IPS DF 19.7 (cell line): ENCODE measurements at places on chromosomes 2 and 18.

DNA sequence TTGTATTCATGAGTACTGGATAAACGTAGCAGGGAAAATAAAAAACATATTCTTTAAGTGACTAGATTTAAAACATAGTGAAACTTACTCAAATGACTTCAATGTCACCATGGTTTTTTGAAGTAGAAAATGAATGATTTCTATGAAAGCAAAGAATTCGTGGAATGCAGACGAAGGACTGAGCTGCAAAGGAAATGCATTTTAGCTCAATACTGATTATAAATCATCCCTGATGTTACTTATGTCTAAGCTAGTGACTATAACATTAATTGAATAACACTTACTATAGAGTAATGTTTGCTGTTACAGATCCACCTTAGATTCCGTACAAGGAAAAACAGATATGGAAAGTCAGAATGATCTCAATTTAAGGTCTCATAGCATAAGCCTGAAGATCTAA, 1257.7 kb upstream of the CDH2 start:
- DNase-seq = no peak

- no peak for DNase-seq
These were observed 12.1 kb upstream of the PXDN start for GRCh38 chr2:1756456-1756855.

- DNase-seq = no peak
These were observed 173.3 kb upstream of the LINC00305 start for GRCh38 chr18:64322189-64322588.

GRCh38 chr18:35409911-35410310, 32.8 kb upstream of the ZNF396 start:
- no peak for DNase-seq

DNA sequence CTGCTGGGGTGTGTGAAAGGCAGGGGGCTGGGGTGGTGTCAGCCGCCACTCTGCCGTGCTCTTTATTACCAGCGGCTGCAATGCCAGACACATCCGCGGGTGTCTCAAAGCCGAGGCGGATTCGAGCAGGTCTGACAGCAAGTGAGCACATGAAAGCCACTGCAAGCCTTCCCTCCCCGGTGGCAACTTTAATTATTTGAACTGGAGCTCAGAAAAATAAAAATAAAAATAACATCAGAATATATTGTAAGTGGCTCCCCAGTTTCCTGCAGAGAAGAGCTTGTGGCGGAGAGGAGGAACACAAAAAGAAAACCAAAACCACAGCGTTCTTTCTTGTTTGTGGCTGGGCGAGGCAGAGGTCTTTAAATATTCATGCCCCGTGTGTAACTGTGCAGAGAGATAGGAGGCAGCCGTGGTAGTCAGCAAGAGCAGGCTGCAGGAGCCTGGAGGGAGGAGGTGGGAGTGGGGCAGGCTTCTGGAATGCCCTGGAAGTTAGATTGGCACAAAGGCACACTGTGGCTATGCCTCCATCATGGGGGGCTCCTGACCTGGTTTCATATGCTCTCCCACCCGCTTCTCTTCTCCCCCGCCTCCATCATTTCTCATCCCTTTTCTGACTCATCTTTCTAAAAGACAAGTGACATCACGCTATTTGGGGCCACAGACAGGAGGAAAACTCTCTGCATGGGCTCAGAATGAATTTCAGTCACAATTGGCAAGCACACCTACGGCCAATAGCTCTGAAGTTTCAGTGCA, 199.8 kb downstream of the CLIP4 start:
- no peak for DNase-seq

GRCh38 chr2:86464652-86465051, 23.5 kb downstream of the KDM3A start:
- DNase-seq = no peak

- DNase-seq = no peak
These were observed 393.4 kb downstream of the ALK start for GRCh38 chr2:29527947-29528346.

DNA sequence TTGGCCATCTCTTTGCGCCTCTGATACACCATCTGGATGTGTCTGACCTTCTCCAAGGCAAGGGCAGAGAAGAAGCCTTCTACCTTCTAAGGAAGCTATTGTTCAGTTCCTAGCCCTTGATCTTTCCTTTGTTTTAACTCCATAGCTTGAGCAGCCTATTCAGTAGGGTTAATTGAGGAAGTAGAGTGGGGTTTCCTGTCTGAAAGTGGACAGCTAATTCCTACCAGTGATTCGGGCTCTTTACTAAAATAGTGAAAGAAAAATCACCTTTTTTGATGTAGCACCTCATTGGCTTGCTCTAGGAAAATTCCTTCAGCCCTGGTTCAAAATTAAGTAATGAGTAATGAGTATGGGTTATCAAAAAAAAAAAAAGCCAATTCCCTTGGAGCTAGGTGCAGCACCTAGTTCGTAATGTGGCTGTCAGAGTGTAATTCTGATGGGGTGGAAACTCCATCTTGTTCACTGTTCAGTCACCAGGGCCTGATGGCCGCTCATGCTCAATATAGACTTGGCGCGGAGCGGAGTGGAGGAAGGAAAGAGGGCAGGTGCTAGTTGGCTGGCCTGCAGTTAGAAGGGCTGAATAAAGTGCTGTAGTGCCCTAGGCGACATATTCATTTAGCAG, 2.9 kb upstream of the MGAT5 start:
- DNase-seq = no peak

DNA sequence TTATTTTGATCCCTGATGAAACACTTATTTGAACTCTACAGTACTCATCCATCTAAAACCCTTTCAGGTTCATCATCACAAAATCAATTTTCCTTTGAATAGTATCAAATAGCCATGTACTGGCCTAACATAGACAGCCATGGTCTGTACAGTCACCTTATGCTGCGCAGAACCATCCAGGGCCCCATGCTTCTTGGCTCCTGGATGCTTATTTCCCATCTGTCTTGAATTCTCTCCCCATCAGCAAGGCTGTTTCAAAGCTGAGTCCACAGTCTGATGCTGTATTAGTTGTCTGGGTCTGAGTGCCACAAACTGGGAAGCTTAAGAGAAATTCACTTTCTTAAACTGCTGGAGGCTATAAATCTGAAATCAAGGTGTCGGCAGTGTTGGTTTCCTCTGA, 290.2 kb downstream of the OSR1 start:
- no peak for DNase-seq

DNA sequence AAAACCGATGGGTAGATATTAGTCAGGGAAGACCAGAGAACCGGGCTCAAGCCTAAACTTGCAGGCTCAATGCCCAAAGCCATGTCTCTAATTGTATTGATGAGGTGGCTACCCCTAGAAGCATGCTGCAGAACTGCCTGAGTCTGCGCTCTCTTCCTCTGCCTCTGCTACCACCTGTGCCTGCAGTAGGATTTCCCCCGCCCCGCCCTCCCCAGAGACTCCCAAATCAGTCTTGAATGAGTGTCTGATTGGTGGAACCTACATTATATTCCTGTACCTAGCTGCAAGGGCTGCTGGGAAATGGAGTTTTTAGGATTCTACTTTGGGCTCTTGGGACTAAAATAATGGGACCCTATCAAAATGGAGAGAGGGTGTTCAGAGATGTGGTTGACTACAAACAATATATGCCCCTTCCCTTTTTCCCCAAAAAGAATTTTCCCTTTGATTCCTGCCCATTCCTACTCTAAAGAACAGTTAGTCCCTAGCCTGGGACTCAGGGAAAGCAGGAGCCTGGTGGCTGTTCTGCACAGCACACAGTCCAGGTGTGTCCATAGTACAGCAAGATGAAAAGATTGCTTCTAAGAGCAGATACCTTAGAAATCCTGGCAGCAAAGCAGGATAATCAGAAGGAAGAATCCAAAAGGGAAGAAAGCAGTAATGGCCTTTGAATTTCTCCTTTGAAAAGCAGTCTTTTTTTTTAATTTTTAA, 12.5 kb downstream of the GRP start:
- peak; percentile 52 for DNase-seq

- DNase-seq = no peak
These were observed 970.6 kb upstream of the ACVR2A start for GRCh38 chr2:146874260-146874658.

DNA sequence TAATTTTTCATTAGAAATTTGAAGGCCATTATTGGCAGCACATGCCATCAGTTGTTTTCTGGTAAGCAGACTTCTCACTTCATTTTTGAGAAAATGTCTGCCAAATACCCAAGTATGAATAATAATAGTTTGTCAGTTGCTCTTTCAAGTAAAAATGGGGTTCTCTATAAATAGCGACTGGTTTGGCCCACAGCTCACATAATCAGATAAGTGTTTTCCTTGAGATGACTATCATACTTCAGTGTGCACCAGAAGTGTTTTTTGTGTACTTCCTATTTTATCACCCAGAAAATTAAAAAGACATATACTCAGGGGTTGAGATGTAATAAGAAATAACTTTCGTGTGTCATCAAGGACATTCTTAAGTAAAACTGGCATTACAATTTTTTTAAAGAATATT, 147.1 kb downstream of the PHLPP1 start:
- no peak for DNase-seq

DNA sequence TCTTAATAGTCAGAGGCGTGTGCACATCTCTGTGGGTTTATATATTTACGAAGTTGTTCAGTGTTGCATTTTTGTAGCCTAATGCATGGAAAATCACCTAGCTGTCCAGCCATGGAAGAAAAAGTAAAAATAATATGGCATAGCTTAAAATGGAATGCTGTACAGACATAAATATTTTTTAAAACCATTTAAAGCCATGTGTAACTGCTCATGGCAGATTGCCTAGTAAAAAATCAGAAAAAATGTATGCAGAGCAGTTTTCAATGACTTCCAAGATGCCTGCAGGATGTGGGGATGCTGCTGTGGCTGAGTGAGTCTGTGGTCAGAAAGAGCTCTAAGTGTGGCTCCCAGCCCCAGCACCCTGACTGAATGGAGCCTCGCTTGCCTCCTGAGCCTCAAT, 64.8 kb upstream of the ALKAL2 start:
- DNase-seq = no peak

DNA sequence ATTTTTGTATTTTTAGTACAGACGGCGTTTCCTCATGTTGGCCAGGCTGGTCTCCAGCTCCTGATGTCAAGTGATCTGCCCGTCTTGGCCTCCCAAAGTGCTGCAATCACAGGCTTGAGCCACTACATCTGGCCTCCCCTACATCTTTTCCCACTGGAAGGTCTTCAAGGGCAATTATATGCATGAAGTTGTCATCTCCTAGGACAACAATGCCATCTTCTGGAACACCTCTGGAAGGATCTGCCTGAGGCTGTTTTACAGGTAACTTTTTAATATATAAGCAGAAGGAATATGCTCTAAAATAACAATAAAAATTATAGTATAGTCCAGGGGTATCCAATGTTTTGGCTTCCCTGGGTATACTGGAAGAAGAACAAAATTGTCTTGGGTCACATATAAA, 321.4 kb downstream of the AFF3 start:
- DNase-seq = no peak

DNA sequence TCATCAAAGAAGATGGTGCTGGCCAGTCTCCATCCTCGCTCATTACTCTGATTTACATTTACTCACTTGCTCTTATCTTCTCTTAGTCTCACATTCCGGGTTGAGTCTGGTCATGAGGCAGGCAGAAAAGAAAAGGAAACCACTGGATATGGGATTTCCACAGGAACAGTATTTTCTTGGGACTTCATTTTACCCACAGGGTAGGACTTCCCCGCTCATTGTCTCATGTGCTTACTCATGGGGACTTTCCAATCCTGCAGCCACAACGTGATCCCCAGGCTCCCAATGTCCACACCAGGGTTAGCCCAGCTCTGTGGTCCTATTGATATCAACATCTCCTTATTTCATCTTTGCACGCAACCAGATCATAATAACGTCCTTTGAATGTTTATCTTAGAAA, 373.8 kb downstream of the TMEM182 start:
- DNase-seq = no peak

- DNase-seq = no peak
These were observed 80.5 kb downstream of the RDH14 start for GRCh38 chr2:18479947-18480369.

DNA sequence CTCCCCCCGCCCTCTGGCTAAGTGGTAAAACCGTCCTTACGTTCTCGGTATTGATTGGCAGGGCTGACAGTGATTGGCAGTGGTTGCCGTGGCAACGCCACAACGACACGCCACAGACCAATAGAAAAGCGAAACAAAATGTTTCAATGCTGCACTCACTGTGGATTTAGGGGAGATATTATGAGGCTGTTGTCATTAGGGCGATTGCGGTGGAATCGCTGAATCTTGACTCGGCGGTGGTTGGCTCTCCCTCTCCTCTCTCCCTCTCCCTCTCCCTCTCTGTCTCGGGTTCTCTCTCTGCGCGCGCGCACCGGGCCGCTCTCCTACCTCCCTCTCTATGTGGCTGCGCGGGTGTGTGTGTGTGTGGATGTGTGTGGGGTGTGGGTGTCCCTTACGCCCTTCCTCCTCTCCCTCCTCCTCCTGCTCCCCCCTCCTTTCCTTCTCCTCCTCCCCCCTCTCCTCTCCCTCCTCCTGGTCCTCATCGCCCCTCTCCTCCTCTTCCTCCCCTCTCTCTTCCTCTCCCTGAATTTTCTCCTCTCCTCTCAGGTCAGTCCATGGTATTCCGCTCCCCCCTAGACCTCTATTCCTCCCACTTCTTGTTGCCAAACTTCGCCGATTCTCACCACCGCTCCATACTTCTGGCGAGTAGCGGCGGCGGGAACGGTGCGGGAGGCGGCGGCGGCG, at the start of gene SIX3:
Gene SIX3 (plus strand): TSS at position 152 of the 684 bp plus-strand sequence. CDS start 403 bp downstream, at position 555.
- DNase-seq = no peak

- no peak for DNase-seq
These were observed 12.0 kb upstream of the HAAO start for GRCh38 chr2:42804338-42804737.

- no peak for DNase-seq
These were observed 516.2 kb upstream of the HS6ST1 start for GRCh38 chr2:128834880-128835252.

- no peak for DNase-seq
These were observed 21.0 kb downstream of the TGFBRAP1 start for GRCh38 chr2:105308382-105309146.

- DNase-seq = no peak
These were observed 49.1 kb downstream of the CSRNP3 start for GRCh38 chr2:165518611-165519010.

- DNase-seq = no peak
These were observed 53.1 kb downstream of the SLC4A5 start for GRCh38 chr2:74290066-74290465.

DNA sequence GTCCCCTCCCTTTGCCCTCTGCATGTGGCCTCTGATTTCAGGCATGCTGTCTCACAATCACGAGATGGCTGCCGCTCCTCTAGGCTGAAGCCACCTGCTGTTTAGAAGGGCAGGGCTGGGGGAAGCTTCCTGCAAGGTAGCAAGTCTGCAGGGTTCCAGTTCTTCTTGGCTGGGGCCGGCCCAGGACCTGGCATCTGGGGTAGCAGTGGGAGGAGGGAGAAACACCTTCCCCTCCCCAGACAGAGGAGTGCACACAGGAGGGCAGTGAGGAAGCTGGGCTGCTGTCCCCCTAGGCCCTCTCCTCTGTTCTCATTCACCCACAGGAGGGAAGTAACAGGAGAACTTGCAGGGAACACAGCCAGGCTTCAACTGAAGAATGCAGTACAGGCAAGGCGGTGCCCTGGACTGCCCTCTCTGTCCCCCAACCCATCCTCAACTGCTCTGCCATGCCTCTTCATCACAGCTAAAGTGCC, 345.9 kb upstream of the HS6ST1 start:
- DNase-seq = no peak

GRCh38 chr2:184215745-184216144, 382.6 kb upstream of the ZNF804A start:
- no peak for DNase-seq
